ENCODE measurements at places on chromosomes 5 and 9. TPM values are rescaled to one million over a fixed set of nuclear protein-coding genes. Genes with fewer than 3 reads are reported as not detected.

- DNase-seq = no peak
Observed at GRCh38 chr5:43573058-43573457, 16.2 kb upstream of the PAIP1 start.

- DNase-seq = no peak
Observed at GRCh38 chr5:76956033-76956432, 3.2 kb downstream of the CRHBP start.

GRCh38 chr5:78903353-78903752 lies 81.8 kb downstream of the ARSB start:
- no peak for DNase-seq

GRCh38 chr9:7534211-7534935 lies 265.2 kb downstream of the DMAC1 start:
- no peak for DNase-seq

DNA sequence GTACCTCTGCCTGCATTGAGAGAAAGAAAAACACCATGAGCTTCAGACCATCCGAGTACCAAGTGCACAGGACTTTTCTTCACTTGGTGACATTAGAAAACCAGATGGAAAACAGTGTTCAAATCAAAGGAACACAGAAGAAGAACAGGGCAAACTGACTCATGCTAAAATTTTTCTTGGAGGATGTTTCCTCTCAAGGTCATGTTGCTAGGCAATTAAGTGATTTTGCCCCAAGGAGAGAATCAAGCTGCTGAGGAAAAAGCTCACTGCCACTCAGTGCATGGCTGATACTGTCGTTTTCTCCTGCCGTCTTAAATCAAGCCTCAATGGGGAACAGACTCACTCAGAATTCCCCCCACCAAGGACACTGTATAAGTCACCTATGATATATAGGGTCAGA lies 57.9 kb upstream of the SIMC1 start:
- DNase-seq = no peak

GRCh38 chr5:149037817-149038216 lies 25.0 kb downstream of the SH3TC2 start:
- DNase-seq = no peak

- no peak for DNase-seq
Observed at GRCh38 chr5:16837305-16837704, 98.8 kb downstream of the MYO10 start.

Gene NADK2
- polyA plus RNA-seq = 15.4 TPM

Gene HSD17B3
- 0.10 TPM for polyA plus RNA-seq
